NCI-H2029 treated with DMSO at 0.1 percent for 48 hours (cell line): ENCODE measurements at places on chromosomes 6 and 20.

GRCh38 chr20:9616833-9617461 lies 102.6 kb downstream of the LAMP5 start:
- peak; percentile 80 for DNase-seq

DNA sequence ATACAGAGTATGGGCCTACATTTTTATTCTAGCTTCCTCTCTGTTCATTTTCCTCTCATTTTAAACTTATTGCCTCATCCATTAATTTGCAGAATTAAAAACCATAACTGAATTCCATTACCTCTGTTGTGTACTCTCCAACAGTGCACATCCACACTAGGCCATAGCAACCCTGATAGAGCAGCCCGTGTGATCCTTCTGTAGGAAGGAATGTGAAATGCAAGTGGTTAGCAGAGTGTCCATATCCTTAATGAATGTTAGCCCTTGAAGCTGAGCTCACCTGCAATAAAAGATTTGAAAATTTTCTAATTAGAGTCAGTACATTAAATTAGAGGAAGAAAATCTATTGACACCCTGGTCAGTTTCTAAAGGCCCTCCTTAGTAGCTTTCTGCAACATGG lies 6.5 kb upstream of the GRIK2 start:
- no peak for DNase-seq

DNA sequence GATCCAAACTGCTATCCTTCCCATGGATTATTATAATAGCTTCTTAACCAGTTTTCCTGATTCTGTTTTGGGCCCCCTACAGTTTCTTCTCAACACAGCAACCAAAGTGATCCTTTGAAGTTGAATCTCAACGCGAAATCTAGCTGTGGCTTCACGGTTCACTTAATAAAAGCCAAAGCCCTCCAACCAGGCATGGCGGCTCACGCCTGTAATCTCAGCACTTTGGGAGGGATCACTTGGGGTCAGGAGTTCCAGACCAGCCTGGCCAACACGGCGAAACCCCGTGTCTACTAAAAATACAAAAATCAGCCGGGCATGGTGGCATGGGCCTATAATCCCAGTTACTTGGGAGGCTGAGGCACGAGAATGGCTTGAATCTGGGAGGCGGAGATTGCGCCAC lies 3.3 kb downstream of the RMND1 start:
- DNase-seq: no peak

DNA sequence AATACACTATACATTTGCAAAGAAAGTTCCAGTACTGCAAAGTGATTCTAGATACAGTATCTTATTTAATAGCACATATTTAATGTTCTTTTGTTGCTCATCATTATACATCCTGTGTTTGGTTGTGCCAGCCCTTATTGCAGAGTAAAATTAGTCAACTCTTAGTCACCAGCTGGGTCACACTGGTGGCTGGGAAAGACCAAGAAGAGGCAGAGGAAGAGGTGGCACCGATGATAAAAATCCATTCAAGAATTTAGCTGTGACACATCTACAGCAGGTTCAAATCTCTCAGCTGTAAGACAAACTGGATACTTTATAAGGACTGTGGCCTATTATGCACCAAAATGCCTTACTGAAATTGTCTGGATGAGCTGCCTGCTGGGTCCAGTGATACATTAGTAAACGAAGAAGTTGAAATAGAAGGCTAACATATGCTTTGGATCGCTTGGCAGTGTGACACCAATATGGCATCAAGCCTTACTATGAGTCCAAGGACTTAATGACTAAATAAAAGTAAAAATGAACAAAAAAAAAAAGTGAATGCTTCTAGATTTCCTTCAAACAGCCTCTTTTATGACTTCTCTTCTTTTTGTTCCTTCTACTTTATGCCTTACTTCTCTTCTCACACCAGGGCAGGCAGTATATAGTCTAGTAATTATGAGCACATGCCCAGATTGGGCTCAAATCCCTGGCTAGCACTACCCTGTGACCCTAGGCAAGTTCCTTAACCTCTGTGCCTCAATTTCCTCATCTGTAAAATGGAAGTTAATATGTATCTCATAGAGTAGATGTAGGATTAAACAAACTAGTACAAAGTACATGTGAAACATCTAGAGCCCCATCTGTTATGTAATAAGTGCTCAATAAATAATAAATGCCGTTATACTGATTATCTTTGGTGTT lies 29.4 kb upstream of the RNF8 start:
- no peak for DNase-seq

DNA sequence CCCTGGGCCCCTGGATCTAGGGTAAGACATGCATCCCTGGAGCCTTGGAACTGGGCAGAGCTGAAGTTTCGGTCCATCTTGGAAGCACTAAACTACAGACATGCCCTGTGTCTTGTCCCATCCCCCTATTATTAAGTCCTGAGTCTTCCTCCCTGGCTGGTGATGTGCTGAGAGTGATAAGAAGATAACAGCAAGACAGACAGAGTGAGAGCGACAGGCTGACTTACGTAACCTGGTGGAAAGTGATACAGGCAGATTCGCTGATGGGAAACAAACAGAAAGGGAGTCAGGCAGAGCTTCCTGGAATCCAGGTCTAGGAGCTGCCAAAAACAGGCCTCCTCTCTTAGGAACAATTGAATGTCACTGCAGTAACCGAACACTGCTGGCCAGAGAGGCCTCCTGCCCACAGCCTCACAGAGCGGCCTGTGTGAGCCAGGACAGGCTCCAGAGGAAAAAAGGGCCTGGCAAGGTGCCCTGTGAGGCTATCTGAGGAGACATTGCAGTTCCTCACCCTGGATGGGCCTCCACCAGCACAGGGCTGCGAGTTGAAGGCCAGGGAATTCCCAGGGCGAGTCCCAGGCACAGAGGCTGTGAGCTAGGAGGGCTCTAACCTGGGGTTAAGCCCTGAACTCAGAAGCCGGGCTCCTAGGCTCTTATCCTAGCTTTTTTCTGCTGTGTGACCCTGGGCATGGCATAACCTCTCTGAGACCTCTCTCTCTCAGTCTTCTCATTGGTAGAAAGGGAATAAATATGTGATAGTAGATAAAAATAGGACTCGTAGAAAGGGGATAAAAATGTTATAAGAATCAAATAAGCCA lies 34.2 kb upstream of the B4GALT5 start:
- peak; percentile 85 for DNase-seq

DNA sequence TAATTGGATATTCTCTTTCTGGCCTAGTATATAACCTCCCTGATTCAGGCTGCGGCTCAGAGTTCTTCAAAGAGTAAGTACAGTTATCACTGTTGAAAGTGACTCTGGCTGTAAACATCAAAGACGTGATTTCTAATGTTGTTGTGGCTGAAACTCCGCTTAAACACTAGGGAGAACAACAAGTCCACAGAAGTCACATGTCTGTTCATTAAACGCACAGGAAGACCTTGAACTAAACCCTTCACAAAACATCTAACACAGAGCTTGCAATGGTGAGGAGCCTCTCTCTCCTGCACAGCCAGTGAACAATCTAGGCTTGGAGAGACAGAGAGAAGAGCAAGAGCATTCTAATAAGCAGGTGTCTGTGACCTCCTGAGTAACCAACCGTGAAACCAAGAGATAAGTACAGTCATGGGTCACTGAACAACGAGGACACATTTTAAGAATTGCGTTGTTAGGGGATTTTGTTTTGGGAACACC lies 249.3 kb downstream of the PRKN start:
- no peak for DNase-seq

GRCh38 chr20:23296841-23297701 lies 53.5 kb upstream of the NXT1 start:
- no peak for DNase-seq

DNA sequence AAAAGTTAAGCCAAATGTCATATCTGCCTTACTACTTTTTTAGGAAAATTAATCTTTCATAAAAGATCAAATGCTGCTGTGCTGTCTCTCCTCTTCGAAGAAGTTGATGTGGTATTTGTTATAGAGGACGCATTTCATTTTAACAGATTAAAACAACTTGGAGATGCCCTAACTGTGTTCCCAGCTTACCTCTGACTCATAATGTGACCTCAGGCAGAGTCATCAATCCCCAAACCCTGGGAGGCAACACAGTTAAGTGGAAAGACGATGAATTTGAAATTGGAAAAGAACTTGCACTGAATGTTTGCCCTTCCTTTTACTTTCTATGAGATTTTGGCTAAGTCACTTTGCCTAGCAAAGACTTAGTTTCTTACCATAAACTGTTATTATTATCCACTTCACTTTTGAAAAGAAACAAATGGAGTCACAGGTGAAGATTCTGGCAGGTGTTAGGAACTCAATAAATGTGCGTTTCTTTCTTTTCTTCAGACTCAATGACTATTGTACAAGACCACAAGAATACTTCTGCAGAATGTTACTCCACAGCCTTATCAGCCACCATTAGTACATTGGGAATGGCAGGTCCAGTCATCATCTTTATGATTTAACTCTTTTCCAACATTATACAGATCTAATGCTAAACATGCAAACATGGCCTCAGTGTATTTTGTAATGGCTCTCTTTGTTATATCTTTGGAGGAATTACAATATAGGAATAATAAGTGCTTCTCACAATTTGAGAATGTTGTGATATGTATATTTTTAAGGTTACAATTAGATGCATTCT lies 102.6 kb downstream of the COL21A1 start:
- no peak for DNase-seq

GRCh38 chr6:17866876-17867444 lies 120.5 kb downstream of the KIF13A start:
- DNase-seq: no peak

- no peak for DNase-seq
Observed at GRCh38 chr6:112910256-112910655, 563.1 kb downstream of the RFPL4B start.

DNA sequence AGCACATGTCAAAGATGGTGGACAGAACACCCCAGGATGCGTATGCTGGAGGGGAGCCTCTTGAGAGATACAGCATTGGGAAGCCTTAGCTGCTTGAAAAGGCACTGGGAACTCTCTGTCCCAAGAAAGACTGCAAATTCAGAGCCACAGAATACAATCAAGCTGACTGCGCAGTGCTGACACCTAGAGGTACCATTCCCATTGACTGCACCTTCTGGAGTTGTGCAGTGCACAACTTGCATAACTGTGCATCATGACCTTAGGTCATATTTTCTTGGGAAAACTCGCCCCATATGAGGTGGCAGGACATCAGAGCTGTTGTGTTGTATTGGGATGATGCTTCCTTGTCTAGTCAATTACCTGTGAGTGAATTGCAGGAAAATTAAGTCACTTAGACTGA lies 646.5 kb upstream of the NOX3 start:
- DNase-seq: no peak

DNA sequence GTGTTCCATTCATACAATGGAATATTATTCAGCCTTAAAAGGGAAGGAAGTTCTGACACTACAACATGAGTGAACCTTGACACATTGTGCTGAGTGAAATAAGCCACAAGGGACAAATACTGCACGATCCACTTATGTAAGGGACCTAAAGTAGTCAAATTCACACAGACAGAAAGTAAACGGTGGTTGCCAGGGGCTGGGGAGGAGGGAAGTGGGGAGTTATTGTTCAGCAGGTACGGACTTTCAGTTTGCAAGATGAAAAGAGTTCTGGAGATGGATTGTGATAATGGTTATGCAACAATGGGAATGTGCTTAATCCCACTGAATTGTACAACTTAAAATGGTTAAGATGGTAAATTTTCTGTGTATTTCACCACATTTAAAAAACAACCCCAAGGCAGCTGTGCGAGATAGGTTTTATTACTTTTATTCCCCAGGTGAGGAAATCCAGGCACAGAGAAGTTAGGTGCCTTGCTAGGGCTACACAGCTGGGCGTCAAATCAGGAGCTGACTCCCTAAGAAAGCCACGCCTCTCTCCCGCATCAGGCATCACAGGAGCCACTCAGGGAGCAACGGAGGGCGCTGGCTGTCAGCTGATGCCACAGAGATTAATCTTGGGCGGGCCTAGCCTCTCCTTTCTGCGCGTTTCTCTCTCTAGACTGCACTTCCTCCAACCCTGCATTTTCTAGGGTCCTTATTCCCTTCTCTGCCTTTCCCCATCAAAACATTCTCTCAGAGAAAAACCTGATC lies 9.3 kb upstream of the TRAF3IP2 start:
- DNase-seq: no peak

- no peak for DNase-seq
Observed at GRCh38 chr20:64160526-64161355, 3.5 kb upstream of the MYT1 start.

DNA sequence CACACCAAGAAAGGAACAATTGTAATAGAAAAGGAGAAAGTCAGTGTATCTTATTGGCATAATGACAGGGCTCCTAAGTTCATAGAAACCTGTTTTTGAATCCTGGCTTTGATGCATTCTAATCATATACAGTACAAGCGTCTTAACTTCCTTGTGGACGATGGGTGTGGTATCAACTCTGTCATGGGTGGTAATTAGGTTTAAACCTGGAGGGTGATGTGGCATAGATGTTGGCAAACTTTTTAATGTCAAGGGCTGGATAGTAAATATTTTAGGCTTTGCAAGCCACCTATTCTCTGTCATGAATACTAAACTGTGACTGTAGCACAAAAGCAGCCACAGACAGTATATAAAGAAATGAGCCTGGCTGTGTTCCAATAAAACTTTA lies 138.7 kb upstream of the EDN1 start:
- DNase-seq: no peak

GRCh38 chr6:163422550-163422949 lies 8.0 kb downstream of the QKI start:
- no peak for DNase-seq

DNA sequence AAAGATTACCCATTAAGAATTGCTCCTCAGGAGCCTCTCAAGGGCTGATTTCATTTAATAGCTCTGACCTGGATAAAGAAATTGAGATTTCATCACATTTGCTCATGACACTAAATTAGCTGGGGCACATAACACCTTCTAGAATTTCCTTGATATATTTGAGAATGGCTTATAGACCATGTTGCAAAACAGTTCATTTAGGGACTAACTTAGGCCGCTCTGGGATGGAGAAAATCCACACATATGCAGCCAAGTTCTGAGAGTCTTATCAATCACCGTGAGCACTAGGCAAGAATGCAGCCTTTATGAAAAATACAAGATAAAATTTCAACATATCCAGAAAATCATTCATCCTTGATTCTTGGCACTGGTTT lies 91.0 kb upstream of the MCHR2 start:
- no peak for DNase-seq

DNA sequence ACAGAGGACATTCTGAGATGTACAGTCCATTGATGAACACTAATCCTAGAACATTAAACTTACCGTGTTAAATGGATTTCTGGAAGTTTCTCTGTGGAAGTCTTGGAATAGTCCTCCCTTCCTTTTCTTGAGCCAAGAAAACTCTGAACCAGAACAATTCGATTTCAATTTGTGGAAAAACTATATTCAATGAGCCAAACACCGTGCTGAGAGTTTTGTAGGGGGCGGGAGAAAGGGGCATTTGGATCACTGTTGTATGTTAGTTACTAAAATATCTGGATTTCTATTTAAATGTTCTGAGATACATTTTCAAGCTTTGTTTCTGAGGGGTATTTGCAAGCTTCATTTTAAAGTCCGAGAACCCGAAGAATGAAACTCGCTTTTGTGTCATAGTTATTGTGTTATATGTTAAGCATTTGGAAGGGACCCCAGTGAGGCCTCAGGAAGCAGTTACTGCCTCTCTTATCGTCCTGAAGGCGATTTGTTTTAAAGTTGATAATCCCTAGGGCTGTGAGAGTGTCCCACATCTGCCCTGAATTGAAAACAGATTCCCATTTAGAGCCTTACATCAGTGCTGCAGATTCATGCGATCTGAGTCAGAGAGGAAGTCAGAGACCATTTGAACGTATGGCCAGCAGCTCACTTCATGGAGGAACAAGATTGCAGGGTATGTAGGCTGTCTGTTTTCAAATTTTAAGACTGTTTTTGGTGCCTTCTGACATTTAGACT lies 70.8 kb upstream of the SASH1 start:
- DNase-seq: no peak
